Activated naive CD8-positive, alpha-beta T cell treated with anti-CD3 and anti-CD28 coated beads, Interleukin-2, amount 50 U/mL, for 16 hours (primary cell): ENCODE measurements at places on chromosomes 12 and 14.

DNA sequence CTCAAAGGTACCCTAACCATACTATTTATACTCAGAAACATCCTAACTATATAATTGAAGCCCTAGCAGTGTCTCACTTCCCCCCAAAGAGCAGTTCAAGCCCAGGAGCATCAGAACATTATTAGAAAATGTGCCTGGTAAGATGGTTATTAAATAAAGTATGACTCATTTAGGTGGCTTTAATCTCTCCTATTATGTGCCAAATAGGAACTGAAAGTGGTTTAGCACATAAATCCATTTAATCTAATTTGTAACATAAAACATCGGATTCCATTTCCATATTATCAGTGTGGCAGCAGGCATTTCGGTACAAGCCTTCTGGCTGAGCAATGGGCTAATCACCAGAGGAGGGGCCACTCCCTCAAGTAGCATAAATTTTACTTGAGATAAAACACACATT, 395.2 kb upstream of the TMTC1 start:
- no peak for DNase-seq

DNA sequence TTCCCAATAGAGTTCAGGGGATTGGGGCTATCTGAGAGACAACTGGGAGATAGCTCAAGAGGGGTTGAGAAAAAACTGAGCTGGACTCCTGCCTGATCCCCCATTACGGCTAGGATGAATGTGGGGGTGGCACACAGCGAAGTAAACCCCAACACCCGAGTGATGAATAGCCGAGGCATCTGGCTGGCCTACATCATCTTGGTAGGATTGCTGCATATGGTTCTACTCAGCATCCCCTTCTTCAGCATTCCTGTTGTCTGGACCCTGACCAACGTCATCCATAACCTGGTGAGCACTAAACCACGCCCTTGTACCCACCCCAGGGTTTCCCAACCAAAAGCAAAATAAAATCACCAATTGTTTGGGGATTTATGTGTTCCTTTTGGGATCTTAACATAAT, 1.0 kb downstream of the ORMDL2 start:
- DNase-seq = no peak

GRCh38 chr12:56110571-56110970, 5.9 kb upstream of the RPL41 start:
- DNase-seq = no peak

DNA sequence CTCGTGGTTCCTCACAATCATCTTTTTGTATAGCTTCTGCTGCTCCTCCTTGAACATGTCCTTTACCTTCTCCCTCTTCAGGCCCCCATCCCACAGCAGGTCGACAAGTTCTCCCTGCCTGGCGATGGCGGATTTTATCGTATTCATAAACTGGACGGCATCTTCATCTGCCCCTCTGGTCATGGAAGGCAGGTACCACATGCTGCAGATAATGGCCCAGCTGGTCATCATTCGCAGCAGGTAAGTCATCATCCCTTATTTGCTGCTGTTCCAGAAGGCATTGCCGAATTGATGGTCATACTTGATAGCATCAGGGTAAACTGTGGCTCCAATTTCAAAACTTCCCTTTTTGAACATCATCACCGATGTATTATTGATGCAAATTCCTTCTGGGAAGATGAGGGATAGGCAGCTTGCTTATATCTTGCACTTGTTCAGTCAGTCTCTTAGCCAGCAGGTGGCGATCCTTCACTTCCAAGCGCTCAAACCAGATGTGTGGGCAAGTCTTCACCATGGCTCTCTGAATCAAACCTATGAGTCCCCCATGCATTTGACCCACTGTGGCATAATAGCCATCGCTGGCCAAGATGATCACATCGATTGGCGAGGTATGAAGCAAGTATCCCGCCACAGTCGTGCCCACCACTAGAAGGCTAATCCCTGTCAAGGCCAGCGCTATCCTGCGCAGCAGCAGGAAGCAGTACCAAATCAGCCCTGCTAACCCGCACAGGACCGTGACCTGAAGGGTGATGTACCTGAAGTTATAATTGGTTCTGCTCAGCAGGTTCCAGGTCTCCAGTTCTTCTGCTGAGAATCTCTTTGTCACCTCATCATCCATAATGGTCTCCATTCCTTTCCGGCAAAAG, 381.5 kb upstream of the STXBP6 start:
- DNase-seq = no peak

GRCh38 chr12:48817873-48818830, at the start of gene CACNB3:
TSS of gene CACNB3 (plus strand) at chr12:48818496. CDS start at chr12:48818930, 434 bp downstream.
- peak; percentile 55 for DNase-seq

DNA sequence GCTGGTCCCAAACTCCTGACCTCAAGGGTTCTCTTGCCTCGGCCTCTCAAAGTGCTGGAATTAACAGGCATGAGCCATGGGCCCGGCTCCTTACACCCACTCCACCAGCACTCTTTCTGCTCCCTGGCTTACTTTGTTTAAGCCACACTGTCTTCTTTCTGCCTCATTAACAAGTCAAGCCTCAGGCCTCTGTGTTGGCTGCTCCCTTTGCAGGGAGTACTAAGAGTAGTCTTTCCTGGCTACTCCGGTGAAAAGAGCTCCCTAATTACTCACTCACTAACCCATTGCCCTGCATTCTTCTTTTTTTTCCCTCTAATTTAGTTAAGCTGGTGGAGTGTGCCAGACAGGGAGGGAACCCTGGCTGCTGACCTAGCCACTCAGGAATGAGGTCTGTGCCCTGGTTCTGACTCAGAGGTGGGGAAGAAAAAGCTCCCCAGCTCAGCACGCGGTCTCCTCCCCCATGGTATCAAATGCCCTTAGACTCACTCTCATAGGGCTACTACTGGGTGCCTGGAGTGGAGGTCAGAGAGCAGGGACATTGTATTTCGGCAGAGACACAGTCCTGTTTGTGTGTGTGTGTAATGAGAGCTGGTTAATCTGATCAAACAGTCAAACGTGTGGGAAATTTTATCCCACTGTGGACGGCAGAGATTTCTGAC, 19.8 kb downstream of the GALNT6 start:
- DNase-seq = no peak

- DNase-seq = no peak
These were observed 2.4 kb downstream of the ACVR1B start for GRCh38 chr12:51953864-51954263.

DNA sequence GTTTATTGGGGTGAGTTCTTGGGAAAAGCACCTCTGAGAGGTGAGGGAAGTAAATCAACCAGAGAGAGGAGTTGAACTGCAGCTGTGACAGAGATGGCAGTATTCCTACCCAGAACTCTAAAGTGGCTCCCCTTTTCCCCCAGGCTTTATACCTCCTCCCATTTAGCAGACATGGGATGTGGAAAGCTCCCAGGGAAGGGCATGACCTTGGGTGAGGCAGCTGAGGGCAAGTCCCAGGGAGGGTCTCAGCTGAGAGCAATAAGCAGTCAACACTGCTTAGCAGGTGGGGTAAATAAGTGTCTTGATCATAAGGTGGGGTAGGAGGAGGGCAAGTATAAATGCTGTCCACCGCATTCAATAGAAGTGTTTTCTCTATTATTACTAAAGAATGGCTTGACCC, 143.0 kb downstream of the AKAP6 start:
- no peak for DNase-seq

- DNase-seq = no peak
These were observed 73.6 kb downstream of the SSPN start for GRCh38 chr12:26268841-26269561.

DNA sequence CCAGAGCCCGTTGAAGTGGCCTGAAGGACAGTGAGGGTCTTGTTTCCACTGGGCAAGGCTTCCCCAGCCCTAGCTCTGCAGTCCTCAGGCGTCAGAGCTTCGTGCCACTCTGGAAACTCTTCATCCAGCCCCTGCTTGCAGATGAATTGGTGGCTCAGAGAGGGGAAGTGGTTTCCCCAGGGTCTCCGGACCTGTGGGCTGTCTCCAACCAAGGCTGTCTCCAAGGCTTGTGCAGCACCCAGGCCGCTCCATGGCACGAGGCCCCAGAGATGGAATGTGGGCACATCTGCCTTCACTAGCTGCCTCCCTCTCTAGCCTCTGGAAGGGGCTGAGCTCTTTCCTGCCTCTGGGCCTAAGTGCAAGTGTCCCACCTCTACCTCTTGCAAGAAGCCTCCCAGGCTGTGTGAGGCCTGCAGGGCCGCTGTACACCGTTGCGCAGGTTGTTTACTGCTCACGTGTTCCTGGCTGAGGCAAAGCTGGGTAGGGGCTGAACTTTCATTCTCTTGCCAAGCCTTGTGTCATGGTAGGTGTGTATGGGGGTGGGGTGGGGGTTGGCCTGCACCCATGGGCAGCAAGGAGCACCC, 11.1 kb downstream of the RIN3 start:
- no peak for DNase-seq

GRCh38 chr12:123763093-123763492, 992 bp downstream of the DNAH10 start:
- DNase-seq = no peak

- no peak for DNase-seq
These were observed 50.2 kb downstream of the KCNK13 start for GRCh38 chr14:90111895-90112534.

GRCh38 chr14:63178912-63179311, 25.3 kb upstream of the RHOJ start:
- no peak for DNase-seq

DNA sequence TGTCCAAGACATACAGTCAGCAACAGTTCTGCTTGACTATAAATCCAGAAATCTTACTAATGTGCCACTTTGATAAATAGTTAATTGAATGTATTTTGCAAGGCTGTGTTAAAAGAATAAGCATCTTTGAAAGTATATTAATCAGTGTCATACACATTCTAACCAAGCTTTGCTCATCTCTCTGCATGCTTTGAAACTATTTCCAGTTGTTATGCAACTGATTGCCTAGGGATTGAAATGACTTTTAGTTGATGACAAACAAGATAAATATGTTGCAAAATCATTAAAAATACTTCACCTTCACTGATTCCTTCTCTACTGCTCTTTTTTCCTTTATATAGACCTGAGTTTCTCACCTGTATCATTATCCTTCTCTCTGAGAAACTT, 91.3 kb downstream of the AEBP2 start:
- no peak for DNase-seq

DNA sequence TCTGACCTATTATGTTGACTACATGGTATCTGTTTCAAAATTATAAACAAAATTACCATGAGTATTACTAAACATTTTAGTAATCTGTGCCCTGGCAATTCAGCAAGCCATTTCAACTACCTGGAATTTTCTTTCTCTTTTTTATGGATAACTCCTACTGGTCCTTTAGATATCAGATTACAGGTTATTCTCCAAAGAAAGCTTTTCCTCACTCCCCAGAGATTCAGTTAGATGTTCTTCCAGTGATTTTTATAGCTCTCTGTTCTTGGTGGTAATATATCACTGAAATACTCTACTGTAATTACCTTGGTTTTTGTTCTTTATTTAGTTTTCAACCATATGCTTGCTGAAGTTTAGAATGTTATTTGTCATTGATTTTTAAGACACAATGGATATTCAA, 930.2 kb upstream of the FOXG1 start:
- DNase-seq = no peak

- DNase-seq = no peak
These were observed 8.2 kb upstream of the SERPINA11 start for GRCh38 chr14:94460631-94461416.

DNA sequence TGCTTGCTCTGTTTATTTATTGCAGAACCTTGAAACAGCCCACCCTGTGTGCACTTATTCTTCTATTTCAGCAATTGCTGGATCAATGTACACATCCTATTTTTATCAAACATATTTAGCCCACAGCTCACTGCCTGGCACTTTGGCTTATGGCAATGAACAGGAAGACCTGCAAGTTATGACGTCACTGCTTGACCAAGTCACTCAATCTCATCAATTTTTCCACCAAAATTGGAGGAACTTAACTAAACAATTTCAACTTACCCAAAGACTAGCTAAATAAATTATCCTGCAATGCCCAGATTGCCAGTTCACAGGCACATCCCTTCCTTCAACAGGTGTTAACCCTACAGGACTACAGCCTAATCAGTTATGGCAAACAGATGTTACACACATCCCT, 89.3 kb downstream of the FSCB start:
- DNase-seq = no peak

DNA sequence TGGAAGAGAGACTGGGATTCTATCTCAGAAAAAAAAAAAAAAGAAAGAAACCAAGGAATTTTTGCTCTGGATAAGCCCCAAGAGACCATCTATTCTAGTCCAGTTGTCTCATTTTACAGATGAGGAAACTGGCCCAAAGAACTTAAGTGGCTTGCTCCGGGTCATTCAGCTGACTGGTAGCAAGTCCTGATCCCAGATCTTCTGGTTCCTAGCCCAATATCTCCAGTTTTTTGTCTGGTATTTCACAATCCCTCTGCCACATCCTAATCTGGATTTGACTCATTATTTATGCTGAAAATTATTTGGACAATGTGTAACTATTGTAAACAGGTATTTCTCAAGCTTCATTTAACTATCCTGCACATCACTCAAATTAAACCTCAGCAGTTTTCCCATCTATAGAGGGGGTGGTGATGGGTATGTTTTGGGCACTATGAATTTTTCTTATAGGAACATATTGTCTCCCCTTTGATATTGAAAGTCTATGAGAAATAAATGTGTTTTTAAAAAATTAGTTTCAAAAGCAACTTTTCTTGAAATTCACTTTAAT, 43.4 kb downstream of the PPP2R5E start:
- no peak for DNase-seq

- no peak for DNase-seq
These were observed 144.1 kb downstream of the HMGA2 start for GRCh38 chr12:65968359-65968758.

DNA sequence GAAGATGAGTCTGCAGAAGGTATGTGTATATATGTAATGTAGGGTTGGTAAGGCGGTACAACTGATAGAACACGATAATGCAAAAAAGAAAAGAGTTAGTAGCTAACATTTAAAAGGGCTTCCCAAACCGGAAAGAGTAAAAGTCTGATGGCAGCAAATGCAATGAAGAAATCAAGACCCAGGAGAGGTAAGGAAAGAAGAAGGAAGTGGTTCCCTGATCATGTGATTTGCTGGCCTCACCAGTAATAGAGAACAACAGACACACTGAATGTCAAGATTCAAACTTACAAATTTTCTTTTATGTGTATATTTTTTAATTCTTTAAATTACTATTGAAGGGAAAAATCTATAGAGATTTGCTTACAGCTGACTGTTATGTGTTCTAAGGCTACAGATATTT, 18.4 kb downstream of the ZFC3H1 start:
- no peak for DNase-seq

DNA sequence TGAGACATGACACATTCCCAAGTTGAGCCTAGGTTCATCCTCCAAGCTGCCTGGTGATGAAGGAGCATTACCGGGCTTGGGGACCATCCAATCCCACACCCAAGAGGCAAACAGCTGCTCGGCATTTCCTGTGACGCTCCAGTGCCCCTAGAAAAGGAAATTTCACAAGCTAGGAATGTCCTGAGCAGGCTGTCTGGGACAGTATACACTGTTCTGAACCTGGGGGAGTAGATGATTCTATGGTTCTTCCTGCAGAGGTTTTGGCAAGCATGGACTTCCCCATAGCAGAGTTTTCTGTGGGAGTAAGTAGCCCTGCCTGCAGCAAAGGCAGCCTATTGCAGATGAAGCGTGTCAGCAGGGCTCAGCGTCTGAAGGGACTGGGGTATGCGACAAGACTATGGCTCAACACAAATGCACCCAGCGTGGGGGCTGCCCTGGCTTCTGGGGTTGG, 47.4 kb upstream of the SRSF5 start:
- no peak for DNase-seq
